ENCODE measurements at places on chromosomes 1 and 21.

DNA sequence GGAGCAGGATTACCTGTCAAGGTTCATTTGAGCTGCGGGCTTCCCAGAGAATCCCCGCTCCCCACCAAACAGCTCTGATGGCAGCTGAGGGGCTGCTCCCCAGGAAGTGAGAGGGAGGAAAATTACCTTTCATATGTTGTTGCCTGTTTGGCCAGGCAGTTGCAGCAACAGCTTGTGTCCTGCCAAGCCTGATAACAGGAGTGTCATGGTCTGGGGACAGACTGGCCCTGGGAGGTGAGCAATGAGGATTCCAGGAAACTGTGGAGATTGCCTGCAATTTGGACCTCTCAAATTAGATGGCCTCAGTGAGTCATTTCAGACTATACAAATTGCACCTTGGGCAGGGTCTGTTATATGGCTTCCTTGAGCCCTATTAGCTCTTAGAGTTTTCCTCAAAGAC is 189.3 kb downstream of the PTPRU start:
- DNase-seq, result no peak

DNA sequence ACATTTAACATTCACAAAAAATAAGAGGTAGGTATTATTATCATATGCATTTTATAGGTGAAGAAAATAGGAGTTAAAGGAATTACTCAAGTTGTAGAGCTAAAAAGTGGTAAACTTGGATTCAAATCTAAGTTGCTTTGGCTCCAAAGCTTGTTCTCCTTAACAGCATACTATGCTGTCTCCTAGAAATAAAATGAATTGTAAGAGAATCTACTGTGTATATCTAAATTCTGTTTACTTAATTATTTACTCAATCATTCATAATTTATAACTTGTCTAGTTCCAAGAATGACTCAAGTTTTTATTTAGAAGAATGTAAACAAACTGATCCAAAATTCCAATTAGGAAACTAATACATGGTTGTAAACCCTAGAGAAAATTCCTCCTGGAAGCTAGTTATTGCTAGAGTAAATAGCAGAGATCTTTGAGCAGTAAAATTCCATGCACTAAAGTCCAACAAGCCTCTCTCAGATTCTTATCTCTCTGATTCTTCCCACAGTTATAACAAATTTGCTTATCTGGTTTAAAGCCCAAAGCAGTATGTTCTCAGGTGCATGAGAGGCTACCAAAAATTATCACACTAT is 132.5 kb upstream of the DPT start:
- no peak for DNase-seq

GRCh38 chr1:218349348-218350034 is 4.4 kb downstream of the TGFB2 start:
- DNase-seq, result no peak

DNA sequence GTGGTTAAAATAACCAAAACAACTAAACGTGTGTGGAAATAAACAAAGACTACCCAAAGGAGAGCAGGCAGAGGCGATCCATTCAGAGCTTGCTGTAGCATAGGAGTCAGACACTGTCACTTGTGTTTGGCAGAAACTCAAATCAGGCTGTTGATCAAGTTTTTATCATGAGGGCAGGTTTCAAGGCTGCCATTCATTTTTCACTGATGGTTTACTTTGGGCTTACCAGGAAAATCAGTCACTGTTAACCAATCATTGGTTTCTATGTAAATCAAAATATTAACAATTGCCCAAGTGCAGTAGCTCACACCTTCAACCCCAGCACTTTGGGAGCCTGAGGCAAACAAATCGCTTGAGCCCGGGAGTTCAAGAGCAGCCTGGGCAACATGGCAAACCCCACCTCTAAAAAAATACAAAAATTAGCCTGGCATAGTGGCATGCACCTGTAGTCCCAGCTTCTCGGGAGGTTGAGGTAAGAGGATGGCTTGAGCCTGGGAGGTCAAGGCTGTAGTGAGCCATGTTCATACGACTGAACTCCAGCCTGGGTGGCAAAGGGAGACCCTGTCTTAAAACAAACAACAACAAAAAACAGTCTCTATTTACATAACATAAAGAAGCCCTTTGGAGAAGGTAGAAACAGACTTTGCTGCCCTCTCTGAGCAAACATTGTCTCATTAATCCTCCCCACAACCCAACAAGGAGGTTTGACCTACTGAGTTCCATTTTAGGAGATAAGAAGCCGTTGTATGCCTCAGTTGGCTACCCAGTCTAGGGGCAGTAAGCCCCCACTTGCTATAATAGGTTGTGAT is 21.1 kb upstream of the ETS2 start:
- DNase-seq, result no peak

GRCh38 chr1:160284220-160284781 is 632 bp downstream of the PEX19 start:
- no peak for DNase-seq
